Cardiac septum (tissue), 1 donor: ENCODE measurements at places on chromosomes 6 and 20. TPM values are rescaled to one million over a fixed set of nuclear protein-coding genes. Genes with fewer than 3 reads are reported as not detected.
A peak's percentile ranks its signal among the peaks of the same experiment; 100 is the strongest.

GRCh38 chr6:7806711-7807110 lies 80.8 kb downstream of the BMP6 start:
- no peak for DNase-seq

DNA sequence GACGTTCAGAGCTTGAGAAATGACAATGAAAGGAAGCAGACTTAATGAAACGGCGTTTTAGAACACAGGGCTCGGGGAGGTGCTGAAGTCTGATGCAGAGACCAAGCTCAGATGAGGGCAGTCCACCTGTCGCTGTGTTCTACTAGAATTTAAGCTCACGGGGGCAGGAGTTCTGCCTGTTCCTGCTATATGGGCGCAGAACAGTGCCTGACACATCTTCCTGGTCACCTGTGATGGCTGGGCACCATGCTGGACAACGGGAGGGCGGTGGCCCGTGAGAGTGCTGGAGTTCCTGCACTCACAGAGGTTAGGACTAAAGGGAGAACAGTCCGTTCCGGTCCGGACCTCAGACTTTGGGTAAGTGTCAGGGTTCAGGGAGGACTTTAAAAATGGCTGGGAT lies 130.6 kb downstream of the ERMARD start:
- DNase-seq, result peak; percentile 31

DNA sequence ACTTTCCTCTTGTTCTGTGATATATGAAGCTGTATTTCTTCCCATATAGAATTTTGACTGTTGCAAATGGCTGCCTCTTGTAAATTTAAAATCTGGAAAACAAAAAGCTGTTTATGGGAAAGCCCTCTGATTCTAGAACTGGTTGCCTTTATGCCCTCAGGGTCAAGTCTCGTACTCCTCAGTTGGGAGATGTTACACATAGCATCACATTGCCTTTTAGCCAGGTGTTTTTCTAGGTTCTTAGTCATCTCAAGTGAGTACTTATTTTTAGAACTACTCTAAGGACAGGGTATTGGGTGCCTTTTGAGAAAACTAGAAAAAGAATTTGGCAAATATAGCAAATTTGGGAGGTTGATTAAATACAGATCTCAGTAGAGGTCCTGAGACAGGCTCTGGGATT lies 58.5 kb downstream of the ANKS1A start:
- no peak for DNase-seq

GRCh38 chr20:32975698-32976674 lies 28.2 kb downstream of the SUN5 start:
- peak; percentile 78 for DNase-seq

DNA sequence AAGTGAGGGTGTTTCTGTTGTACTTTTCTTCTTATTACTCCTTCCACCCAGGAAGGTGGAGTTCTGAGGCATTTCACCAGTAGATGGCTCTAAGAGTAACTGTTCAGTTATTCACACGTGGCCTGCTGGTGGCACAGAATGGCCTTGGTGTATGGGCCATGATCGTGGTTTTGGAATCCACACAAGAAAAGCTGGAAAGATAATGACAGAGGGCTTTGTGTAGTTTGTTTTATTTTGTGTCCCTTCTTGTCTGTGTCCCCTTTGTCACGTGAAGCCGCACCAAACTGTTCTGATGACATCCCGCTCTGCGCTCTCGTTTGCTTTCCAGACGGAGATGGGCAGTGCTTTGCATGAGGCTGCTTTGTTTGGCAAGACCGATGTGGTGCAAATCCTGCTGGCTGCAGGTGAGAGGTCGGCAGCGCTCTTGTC lies 93.4 kb downstream of the ANKS1A start:
- DNase-seq, result no peak

DNA sequence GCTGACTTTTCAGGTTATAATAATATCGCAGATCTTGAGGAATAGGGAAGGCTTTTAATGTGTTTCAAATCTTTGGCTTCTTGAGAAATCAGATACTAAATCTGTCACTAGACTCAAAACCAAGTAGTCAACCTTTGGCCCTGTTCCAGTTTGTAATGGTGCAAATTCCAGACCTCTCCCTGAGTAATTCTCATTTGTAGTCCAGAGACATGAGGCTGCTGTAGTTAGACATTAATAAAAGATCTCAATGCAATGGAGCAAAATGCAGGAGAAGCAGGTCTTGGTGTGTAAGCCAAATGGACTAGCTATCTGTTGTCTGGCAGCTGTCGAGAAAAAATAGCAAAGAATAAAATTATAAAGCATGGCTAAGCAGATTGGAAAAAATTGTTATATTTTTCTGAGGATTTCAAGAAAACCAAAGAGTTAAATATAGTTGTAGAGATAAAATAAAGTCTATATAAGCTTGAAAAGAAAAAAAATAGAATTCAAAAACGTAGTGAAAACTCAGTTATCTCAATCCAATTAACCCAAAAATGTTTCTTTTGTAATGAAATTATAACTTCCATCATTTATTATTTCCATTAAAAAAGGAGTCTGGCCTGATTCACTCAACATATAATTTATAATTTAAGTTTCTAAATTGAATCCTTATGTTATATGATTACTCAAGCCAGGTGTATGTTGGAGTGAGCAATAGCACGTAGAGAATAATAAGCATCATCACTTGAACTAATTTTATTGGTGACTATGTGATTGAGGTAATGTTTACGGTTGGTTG lies 161.5 kb upstream of the ADGRB3 start:
- DNase-seq, result no peak

- DNase-seq, result no peak
Observed at GRCh38 chr6:33851959-33852358, 48.2 kb upstream of the MLN start.

DNA sequence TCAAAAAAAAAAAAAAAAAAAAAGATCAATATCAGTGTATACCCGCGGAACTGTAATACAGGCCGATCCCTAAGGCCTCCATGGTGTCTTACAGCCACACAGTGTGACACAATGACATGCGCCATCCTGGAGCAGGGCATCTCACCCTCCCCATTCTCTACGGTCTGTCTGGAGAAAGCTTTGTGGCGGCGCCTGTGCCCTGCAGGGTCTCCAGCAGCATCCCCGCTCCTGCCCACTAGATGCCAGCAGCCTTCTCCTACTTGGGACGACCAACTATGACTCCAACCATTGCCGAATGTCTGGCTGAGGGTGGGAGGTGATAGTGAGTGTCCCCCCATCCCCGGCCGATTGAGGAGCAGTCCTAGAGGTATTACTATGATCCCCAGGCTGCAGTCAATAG lies 558.8 kb upstream of the AGPAT4 start:
- no peak for DNase-seq

DNA sequence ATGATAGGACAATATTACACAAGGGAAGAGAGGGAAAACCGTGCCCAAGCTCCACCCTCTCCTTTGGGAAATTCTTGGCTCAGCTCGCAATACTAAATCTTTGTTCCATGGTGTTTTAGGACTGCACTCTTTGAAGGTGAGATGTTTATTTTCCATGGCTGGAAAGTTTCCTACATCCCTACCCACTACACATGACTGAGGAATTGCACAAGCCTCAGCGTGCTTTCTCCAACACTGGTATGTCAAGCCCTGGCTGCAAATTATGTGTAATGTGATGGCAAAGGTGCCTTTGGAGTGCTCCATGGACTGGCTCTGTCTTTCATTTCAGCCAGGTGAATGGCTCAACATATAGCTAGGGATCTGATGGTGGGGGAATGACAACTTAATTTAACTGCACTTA lies 134.3 kb downstream of the ISM1 start:
- DNase-seq, result no peak

SEC63 gene
- total RNA-seq, result 55.5 TPM

SERPINB1 gene
- total RNA-seq, result 26.4 TPM

FKBP1C gene
- 0.24 TPM for total RNA-seq

KCNK16 gene
- not detected for total RNA-seq

SLC22A3 gene
- total RNA-seq, result 0.54 TPM
